ENCODE measurements at places on chromosomes 5 and 9. TPM values are rescaled to one million over a fixed set of nuclear protein-coding genes. Genes with fewer than 3 reads are reported as not detected.

Gene SH3PXD2B
- total RNA-seq: 30.7 TPM

Gene SHOC1
- 0.79 TPM for total RNA-seq

Gene CAVIN4
- total RNA-seq: 39.9 TPM

Gene ADAMTS12
- total RNA-seq: 26.8 TPM

Gene BTNL8
- 0.49 TPM for total RNA-seq

Gene PCDHGA8
- 3.3 TPM for total RNA-seq

Gene PDE6A
- total RNA-seq: not detected

Gene PCDHB8
- 0.49 TPM for total RNA-seq

Gene ADCY2
- total RNA-seq: 6.9 TPM

Gene CYSRT1
- total RNA-seq: 1.4 TPM

Gene SLC45A2
- total RNA-seq: 0.39 TPM

Gene ITGA2
- 36.5 TPM for total RNA-seq

Gene CKMT2
- 20.3 TPM for total RNA-seq

Gene CCL21
- total RNA-seq: 11.9 TPM

Gene TMEM215
- total RNA-seq: 0.39 TPM

Gene MAMDC2
- total RNA-seq: 11.8 TPM

Gene SH3GL2
- 0.20 TPM for total RNA-seq

Gene LRRTM2
- total RNA-seq: 0.59 TPM

Gene HAVCR2
- 8.1 TPM for total RNA-seq

Gene PCDHGA11
- 6.1 TPM for total RNA-seq

Gene ZBTB43
- 14.8 TPM for total RNA-seq

Gene KLF9
- 10.3 TPM for total RNA-seq

Gene ZFP2
- 1.9 TPM for total RNA-seq

Gene IL3
- total RNA-seq: not detected

Gene TMEM252
- not detected for total RNA-seq

Gene OR1J2
- not detected for total RNA-seq

Gene ABLIM3
- total RNA-seq: 7.9 TPM

Gene CCL28
- total RNA-seq: 4.3 TPM

Gene KLHL9
- 33.2 TPM for total RNA-seq

Gene PLPP7
- total RNA-seq: 4.6 TPM

Gene FGFR4
- 6.4 TPM for total RNA-seq

Gene SPAAR
- total RNA-seq: 0.79 TPM

Gene PCDHAC2
- total RNA-seq: 3.0 TPM

Gene FREM1
- total RNA-seq: 30.9 TPM

Gene ABHD17B
- 24.5 TPM for total RNA-seq

Gene FIBCD1
- 0.10 TPM for total RNA-seq

Gene ABCA2
- 13.6 TPM for total RNA-seq

Gene CDKN2B
- 10.3 TPM for total RNA-seq

Gene HABP4
- total RNA-seq: 8.5 TPM

Gene FST
- 58.7 TPM for total RNA-seq

Gene NR2F1
- 4.8 TPM for total RNA-seq

Gene CCDC192
- total RNA-seq: not detected

Gene NR4A3
- total RNA-seq: 5.4 TPM

Gene INPP5E
- 4.8 TPM for total RNA-seq

Gene CDC20B
- total RNA-seq: not detected

Gene AIF1L
- 8.1 TPM for total RNA-seq

Gene ECM2
- 77.1 TPM for total RNA-seq

Gene RC3H2
- 39.3 TPM for total RNA-seq

Gene CD274
- total RNA-seq: 1.5 TPM

Gene OR5C1
- not detected for total RNA-seq

Gene SMAD5
- 68.0 TPM for total RNA-seq

Gene TEX48
- total RNA-seq: not detected

Gene HNRNPH1
- 851 TPM for total RNA-seq

Gene SPINK6
- total RNA-seq: not detected

Gene ANGPTL2
- 38.3 TPM for total RNA-seq

Gene PCDHA13
- total RNA-seq: 0.79 TPM

Measured in skin of body (tissue), 3 donors.